Epithelial cell of proximal tubule (primary cell): ENCODE measurements at places on chromosomes 12 and 14.

DNA sequence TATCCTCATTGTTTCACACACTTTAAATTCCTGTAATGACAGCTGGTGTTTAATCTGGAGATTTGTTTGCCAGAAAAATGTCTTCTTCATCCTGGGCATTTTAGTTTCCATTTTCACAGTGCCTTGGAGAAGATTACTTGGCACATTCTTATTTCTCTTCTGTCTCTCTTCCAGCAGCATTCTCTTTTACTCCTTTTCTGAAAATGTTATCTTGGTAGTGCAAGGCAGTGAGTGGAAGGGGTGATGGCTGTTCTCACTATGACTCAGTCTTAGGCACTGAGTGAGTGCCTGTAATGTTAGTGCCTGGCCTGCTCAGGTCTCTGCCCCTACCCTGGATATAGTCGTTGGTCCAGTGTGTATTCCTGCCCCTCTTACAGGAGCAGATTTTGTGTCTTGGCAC is 13.1 kb downstream of the CLECL1 start:
- DNase-seq = no peak

- no peak for DNase-seq
These were observed 209.7 kb upstream of the BMP4 start for GRCh38 chr14:54166049-54166950.

- no peak for DNase-seq
These were observed at the start of gene PROX2 for GRCh38 chr14:74875941-74876913. TSS of gene PROX2 (minus strand) at chr14:74876145. CDS start at chr14:74863834, 12,311 bp downstream.

- DNase-seq = no peak
These were observed 22.7 kb upstream of the ULK1 start for GRCh38 chr12:131871677-131872076.

DNA sequence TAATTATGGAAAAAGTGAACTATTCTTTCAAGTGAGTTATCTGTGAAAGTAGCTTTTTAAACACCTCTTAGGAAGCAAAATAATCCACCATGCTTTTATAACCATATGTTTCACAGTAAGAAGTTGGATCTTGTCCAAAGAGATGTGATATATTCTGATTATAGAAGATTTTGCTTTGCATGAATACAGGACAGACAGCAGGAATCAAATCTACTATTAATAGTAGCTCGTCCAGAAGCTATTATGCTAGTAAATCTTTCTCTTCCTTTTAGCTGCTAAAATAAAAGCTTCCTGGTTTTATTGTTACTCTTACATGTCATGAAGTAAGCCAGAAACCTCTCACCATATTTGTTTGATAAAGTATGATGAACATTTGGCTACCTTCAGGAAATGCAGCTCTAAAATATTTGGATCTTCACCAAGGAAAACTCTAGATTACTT is 257.0 kb downstream of the IPO8 start:
- DNase-seq = no peak

GRCh38 chr14:77580964-77581505 is 35.4 kb downstream of the SPTLC2 start:
- DNase-seq = no peak

DNA sequence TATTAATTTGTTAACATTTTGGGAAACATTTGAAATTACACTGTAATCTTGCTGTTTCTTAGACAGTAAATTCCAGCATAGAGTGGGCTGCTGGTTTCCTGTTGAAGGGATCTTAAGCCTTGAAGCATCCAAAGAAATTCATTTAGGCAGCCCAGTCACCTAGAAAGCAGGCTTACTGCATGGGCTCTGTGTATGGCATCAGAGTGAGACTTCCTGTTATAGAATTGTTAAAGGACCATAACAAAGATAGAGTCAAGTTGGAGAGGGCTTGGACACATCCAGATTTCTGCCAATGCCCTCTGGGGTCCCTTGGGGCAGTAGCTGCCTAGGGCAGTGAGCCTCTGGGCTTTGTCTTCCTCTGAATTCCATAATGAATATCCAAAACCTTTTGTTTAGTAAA is 149.2 kb downstream of the DYRK2 start:
- no peak for DNase-seq

DNA sequence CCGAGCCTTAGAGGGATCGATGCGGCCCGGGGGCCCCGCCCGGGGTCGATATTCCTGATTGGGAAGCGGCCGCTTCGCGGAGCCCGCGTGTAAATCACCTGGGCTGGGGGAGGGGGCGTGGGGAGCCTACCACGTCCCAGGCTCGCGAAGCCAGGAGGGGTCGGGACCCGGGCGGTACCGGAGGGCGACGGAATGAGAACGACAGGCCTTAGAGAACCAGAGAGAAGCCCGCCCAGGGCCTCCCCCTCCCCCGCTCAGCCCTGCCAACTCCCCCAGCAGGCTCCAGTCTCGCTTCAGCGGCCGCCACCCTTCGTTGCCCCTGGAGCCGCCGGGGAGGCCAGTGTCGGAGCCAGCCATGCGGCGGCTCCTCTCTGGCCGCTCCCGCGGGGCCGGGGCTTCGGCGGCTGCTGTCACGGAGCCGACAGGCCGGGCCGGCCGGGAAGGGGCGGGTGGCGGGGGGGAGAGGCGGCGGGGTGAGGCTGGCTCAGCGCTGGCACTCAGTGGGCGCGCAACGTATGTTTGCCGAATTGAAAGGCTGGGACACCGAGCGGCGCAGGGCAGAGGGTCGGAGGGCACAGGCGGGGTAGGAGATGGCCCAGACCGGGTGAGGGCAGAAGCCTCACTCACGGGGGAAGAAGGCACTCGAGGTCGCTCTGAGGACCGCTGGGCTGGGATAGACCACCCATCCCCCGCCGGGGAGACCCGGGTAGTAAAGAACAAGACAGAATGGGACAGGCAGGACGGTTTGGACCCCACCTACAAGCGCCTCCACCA is 1.4 kb upstream of the DNAJC22 start:
- no peak for DNase-seq

GRCh38 chr12:109494348-109494881 is 17.0 kb downstream of the UBE3B start:
- DNase-seq = no peak

DNA sequence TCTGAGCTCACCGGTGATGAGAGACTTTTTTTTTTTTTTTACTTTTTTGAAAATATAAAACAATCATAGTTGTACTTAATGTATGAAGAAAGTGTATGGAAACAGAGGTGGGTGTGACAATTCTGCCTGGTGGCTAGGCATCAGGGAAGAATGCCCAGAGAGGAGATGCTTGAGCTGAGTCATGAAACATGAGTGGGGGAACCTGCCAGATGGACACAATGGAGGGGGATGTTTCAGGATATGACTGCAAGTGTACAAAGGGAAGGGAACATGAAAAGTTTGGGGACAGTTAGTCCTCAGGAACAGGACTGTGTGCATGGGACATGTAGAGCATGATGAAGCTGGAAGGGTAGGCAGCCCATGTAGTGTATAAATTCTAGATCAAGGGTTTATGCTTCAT is 274.2 kb upstream of the E2F7 start:
- DNase-seq = no peak

- no peak for DNase-seq
These were observed 158.6 kb upstream of the CCND2 start for GRCh38 chr12:4114986-4115385.

DNA sequence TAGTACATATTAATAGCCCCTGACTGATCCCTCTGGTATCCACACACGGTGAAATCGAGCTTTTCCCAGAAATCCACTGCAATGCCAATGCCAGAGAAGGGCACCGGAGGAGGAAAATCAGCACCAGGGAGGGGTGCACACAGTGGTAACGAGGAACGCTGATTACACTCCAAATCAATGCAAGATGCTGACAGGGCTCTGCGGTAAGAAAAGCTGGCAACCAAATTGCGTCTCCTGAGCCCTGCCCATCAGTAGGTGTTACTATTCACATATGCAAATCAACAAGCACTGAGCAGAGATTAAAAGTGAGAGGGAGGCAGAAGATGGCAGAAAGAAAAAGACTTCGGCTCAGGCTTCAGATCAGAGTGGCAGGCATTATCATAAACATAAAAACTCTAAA is 159.1 kb downstream of the RPS29 start:
- no peak for DNase-seq

DNA sequence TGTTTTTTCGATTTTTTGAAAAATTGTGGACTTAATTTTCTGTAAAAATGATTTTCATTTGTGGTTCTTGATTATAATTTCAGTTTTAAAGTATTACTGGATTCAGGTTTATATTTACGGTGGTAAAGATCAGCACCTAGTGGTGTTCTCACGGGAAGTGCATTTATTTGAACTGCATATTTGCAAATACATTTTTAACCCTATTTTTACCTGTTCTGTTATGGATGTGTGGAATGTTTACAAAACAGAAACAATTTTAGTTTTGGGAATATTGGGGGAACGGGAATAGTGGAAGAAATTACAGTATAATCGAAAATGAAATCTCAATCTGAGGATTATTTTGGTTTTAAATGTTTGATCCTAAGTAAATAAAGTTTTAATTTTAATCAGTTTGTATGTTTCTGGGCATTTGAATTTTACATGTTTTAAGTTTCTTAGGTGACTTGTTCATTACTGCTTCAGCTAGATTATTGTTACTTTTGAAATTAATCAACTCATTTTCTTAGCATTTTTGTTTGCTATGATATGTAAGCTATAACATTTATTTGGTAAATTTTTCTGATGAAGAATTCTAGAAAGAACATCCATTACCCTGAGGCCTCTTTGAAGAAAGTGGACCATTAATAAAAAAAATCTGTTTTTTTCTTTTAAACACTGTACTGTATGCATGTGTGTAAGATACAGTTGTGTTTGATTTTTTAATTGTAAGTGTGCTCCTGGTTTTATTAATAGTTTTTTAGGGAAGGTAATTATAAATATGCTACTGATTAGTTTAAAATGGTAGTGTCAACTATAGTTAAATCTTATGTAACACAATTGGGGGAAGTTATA is 942 bp downstream of the ATF7IP start:
- no peak for DNase-seq

- no peak for DNase-seq
These were observed 80.3 kb downstream of the AVPR1A start for GRCh38 chr12:63070709-63071108.

- no peak for DNase-seq
These were observed 2.3 kb downstream of the DGKA start for GRCh38 chr12:55933169-55933798.

GRCh38 chr14:60241091-60241490 is 7.9 kb upstream of the PPM1A start:
- no peak for DNase-seq

DNA sequence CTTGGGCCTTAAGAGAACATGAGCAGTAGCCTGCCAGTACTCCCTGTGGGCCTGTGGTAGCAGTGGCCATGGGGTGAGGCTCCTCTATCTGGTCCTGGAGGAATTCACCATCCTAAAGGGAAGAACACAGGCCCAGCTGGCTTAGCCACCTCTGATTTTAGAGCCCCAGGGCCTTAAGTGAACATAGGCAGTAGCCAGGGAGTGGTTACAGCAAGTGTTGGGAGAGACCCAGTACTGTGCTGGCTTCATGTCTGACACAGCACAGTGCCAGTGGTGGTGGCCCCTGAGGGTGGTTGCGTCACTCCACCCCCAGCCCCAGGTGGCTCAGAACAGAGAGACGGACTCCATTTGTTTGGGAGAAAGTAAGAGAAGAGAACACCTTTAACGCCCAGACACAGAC is 105.1 kb downstream of the TXNDC16 start:
- DNase-seq = no peak

- no peak for DNase-seq
These were observed 15.4 kb downstream of the C3AR1 start for GRCh38 chr12:8050600-8051250.

DNA sequence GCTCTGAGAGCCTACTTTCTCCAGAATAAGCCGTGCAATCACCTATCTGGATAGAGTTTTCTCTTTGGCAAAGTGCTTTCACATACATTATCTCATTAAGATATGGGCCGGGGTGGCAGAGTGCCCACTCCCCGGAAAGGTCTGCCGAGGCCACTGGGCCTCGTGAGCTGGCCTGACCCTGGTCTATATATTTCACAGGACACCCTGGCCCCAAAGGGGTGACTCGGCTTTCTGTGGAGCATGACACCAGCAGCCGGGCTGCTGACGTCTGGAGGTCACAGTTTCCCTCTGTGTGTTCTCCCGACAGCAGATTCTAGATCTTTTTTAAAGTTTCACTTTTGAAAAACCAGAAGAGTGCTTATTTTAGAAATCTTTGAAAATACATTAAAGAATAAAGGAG is 27.9 kb upstream of the ATP2A2 start:
- no peak for DNase-seq

DNA sequence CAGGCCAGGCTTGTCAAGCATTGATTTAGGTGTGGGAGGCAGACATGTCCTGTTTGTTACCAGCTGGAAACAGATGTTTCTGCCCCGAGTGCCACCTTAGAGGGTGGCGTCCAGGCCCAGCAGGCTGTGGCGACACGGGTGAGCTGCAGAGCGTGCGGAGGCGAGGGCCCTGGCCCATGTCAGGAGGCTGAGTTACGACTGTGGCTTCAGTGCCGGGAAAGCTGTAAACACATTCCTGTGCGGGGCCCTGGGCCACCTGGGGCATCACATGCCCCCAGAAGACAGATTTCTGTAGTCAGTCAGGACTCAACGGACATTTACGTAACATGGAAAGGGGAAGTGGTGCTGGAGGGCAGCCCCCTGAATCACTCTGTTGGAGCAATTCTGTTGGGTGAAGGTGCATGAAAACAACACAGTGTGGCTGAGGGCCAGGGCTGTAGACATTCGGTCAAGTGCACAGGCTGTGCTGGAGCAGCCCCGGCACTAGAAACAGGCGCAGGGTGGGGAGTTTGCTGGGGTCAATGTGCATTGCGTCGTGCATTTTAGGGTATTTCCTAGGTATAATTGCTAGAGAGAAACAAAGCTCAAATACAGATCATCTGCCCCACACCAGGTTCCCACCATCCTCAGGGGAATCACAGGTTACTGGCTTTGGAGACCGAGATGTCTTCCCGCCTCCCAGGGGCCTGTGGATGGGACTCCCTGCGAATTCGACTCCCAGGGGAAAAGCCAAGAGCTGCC is 291.8 kb downstream of the TMEM121 start:
- DNase-seq = no peak
